CD4-positive, alpha-beta T cell treated with Interleukin-4 for 1 hour (primary cell): ENCODE measurements at places on chromosomes 5 and 9.

- DNase-seq = no peak
These were observed 48.1 kb downstream of the VAV2 start for GRCh38 chr9:133943781-133944745.

- DNase-seq = no peak
These were observed 33.2 kb downstream of the PRDM6 start for GRCh38 chr5:123122273-123122672.

- no peak for DNase-seq
These were observed 423.8 kb downstream of the SPOCK1 start for GRCh38 chr5:137075163-137075970.

- no peak for DNase-seq
These were observed 58.3 kb upstream of the CPEB4 start for GRCh38 chr5:173829826-173830225.

DNA sequence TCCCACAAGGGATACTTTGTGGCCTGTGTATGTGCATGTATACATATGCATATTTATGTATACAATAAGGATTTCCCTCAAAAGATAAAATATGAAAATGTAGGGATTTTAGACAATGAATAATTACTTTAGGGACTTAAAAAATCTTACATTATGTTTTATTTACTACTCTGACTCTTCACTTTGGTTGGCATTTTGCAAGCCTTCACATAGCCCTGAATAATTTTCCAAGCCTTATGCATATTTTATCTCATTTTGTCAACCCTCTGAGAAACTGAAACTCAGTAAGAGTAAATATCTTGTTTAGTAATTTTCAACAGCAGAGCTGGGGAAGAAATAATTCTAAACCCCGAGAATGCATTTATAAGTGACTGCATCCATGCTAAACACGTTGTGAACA lies 153.0 kb upstream of the SLC24A2 start:
- no peak for DNase-seq
